ENCODE measurements at places on chromosomes 13 and 19.

- DNase-seq: no peak
These were observed 1310.6 kb downstream of the SLITRK1 start for GRCh38 chr13:82571653-82572052.

GRCh38 chr13:60520902-60521569 is 124.0 kb downstream of the TDRD3 start:
- DNase-seq: no peak

- DNase-seq: no peak
These were observed 5.7 kb upstream of the ZMYM2 start for GRCh38 chr13:19952850-19953249.

GRCh38 chr13:59451236-59451635 is 712.5 kb downstream of the DIAPH3 start:
- DNase-seq: no peak

DNA sequence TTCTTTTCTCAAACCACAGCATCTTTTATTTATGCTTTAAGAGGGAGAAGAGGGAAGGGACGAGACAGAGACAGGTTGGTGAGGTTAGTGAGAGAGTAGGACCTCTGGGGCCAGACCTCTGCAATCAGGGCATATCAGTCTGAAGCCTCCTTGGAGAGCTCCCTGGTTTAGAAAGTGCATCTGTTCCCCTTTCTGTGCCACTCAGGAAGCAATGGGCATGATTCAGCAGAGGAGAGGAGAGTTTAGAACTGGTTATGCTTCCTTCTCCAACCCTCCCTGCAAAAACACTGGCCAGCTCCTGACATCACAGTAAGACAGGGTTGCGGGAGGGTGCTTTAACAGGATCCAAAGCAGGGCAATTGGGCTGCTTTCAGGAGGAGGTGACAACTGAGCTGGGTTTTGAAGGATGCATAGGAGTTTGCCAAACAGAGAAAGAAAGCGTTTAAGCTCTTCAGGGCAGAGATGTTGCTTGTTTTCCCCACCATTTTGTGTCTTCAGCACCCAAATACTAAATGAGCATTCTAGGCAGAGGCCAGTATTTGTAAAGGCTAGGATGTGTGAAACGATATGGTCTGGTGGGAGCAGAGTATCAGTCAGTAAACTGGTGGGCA is 33.1 kb downstream of the CERS4 start:
- DNase-seq: no peak

GRCh38 chr13:23105051-23105450 is 75.7 kb upstream of the SGCG start:
- DNase-seq: no peak

DNA sequence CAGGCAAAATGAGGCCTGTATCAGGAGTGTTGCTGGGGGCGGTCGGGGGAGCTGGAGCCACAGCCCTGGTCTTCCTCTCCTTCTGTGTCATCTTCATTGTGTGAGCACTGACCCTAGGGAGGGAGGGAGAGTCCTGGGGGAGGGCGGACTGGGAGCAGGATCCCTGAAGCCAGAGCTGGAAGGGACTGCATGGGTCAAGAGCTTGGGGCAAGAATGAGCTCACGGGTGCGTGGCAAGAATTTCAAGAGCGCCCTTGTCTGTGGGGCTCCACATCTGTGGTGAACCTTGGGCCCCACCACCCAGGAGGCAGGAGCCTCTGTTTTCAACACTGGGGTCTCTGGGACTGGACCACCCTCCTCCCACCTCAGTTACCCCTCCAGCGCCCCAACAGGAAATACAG is 4.7 kb downstream of the SIGLEC7 start:
- no peak for DNase-seq

GRCh38 chr19:42850981-42851717 is 28.4 kb downstream of the PSG1 start:
- DNase-seq: peak; percentile 92

- no peak for DNase-seq
These were observed 315.7 kb upstream of the SLITRK5 start for GRCh38 chr13:87355451-87355850.

DNA sequence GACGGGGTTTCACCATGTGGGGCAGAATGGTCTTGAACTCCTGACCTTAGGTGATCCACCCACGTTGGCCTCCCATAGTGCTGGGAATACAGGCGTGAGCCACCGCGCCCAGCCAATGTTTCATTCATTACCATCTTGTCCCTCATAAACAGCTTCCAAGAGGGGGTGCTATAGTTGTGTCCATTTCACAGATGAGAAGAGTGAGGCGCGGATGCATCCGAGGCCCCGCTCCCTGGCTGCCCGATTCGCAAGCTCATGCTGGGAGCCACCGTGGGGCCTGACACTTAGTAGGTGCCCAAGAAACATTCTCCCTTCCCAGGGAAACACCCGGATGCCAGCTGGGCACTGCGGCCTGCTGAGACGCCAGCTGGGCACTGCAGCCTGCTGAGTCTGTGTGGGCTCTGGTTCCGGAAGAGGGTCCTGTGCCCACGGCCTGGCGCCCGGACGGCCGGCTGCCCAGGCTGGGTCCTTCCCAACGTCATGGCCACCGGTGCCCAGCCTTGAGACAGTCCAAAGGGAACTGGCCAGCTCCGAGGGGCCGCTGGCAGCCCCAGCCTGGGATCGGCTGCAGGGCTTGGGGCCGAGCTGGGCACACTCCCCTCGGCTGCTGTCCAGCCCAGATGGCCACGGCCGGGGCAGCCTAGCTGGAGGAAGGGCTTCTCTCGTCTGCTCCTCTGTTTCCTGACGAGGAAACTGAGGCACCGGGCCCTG is 54.7 kb downstream of the NFIC start:
- no peak for DNase-seq

GRCh38 chr19:2774083-2774679 is 8.9 kb downstream of the SGTA start:
- DNase-seq: no peak

GRCh38 chr19:10211691-10212090 is 16.9 kb upstream of the DNMT1 start:
- no peak for DNase-seq

- DNase-seq: no peak
These were observed 1042.9 kb downstream of the UQCRFS1 start for GRCh38 chr19:28170066-28170465.

DNA sequence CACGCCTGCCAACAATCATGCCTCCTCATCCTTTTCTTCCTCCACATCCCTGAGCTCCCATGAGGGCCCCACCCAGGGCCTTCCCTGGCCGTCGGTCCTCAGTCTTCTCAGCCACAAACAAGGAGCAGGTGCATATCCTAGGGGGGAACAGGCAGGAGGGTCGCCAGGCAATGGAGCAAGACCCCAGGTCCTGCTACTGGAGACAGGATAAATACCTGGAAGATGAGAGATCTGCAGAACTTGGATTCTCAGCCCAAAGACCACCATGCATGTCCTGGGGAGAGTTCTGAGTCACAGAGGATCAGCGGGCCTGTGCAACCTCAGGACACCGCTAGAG is 344.7 kb upstream of the TSHZ3 start:
- DNase-seq: no peak

GRCh38 chr19:18771328-18772242 is 19.5 kb downstream of the COMP start:
- no peak for DNase-seq

DNA sequence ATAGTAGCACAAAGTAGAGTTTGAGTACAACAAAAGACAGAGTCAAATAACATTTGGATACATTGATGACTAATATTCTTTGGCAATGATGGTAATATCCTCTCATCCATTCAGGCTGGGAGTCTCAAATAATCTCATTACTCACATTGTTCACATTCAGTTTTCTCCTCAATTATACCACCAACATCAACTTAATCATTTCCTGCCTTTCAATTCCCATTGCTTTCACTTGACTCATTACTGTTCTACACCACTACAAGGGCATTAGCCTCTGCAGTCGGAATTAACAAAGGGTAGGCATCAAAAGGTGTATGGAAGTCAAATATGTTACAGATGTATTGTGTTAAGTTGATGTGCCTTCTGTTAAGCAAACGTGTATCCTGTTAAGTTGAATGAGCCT is 518.4 kb upstream of the SLITRK1 start:
- DNase-seq: peak; percentile 62

DNA sequence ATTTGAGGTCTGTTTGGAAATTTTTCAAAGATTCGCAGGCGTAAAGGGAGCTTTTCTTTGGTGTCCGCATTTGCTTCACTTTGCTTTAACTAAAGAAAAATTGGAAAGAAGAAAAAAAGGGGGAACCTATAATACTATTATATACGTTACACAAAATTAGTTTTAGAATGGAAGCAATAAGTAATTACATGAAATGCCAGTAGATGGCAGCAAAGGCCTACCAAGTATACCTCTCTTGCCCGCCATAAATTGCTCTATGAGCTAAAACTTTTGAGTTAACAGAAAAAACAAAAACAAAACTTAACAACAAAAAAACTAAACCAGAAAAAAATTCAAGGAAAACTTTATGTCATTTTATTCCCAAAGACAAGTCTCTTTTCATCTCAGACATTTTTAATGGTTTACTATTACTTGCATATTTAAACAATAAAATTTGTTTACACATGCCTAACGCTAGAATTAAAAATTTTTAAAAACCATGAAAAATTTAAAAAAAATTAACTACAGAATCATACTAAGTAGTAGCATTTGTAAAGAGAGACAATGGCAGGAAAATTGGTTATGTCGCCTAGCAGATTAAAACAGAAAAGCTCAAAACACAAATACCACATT is 271.4 kb downstream of the NALCN start:
- DNase-seq: peak; percentile 60

GRCh38 chr19:35281303-35281702 is 1.0 kb upstream of the HAMP start:
- DNase-seq: no peak

DNA sequence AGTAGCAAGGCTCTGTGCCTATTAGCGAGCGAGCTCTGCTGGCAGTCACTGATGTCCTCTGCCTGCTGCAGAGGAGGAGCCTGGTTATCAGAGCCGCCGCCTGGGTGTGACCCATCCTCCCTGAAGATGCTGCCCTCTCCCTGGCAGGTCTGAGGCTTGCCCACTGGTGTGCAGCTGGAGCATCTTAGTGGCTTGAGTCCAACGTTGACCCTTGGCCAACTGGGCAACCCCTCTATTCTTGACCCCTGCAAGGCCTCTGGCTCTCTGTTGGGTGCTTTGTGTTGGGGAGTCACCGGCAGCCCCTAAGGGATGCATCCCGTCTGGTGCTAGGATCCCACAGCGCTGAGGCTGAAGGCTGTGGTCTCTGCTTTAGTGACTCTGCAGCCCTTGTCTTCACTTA is 277.9 kb upstream of the SOX1 start:
- DNase-seq: no peak

- DNase-seq: peak; percentile 61
These were observed 116.6 kb upstream of the KLF12 start for GRCh38 chr13:74250738-74251190.

GRCh38 chr19:28519952-28520861 is 692.7 kb downstream of the UQCRFS1 start:
- no peak for DNase-seq

DNA sequence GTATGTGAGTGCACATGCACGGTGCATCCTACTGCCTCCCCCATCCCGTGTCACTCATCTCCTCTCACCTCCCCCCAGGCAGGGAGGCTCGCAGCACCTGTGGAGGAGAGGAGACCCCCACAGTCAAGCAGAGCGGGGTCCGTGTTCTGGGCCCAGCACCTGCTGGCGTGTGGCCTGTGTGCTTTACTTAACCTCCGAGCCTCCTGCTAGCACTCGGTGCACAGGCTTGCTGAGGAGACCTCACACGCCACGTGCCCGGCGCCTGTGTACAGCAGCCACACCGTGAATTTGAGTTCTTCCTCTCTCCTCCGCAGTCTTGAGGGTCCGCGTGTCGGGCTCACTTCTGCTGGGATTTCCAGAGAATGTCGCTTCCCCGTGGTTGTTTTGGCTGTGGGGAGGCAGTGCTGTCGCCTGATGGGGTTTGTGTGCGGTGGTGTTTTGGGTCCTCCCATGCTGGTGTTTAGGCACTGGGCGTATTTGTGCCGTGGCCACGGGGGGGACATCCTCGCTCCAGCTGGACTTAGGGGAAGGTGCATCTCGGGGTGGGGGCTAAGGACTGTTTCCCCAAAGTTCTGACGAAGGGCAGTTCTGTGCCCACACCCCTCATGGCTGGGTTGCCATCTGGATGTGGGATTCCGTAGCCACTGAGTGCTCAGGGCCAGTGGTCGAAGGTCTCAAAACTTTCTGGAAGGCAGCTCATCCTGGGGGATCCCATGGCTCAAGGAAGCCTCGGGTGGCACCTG is 34.8 kb upstream of the TMEM255B start:
- no peak for DNase-seq

DNA sequence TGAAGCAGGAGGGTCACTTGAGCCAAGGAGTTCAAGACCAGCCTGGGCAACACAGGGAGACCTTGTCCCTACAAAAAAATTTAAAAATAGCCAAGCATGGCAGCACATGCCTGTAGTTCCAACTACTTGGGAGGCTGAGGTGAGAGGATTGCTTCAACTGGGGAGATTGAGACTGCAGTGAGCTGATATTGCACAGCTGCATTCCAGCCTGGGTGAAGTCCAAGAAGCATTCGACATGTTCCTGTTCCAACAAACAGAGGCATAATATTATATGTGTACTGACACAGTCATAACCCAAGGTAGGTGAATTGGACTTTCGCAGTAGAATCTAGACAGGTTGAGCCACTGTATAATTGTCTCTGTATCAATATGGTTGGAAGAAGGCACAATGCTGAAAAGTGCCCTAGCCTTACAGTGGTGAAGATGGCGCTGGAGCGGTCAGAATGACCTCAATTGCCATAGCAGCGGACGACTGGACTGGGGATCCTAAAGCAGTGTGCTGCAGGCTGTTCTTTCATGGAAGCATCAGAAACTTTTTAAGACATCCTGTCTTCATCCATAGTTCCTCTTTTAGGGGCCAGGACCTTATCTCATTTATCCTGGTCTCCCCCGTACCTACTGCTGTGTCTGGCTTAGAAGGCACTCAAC is 112.0 kb upstream of the CLDN10 start:
- peak; percentile 12 for DNase-seq

DNA sequence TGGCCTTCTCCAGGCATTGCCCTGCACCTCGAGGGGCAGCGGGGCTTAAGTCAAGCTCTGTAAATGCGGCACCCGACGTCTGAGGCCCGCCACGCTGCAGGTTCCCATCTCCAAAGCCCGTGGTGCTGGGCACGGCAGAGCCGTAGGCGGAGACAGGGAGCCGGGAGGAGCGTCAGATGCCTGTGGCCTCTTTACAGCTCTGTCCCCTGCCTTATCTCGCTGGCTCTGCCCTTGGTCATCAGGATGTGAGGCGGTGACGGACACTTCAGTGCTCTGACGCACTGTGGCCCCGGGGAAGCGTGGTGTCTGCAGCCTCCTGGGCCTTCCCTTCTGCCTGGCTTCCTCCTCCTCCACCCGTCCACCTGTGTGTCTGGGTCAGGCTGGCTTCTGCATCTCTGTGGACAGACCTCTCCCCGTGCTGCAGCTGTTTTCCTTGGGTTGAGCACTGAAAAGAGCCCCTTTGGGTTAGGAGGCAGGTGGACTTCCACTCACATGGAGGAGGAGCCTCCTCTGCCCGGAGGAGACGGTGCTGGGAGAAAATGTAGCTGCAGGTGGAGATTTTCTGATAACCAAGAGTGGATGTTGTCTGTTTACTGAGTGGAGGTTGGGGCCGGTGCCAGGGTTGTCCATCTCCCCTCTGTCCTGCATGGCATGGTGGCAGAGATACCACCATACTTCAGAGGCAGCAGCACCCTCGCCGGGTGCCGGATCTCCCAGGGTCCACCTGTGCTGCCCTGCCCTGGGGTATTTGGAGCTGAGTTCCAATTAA is 14.6 kb downstream of the MCF2L start:
- DNase-seq: no peak

Measured in amniotic epithelial cell (primary cell).